Epithelial cell of proximal tubule (primary cell): ENCODE measurements at places on chromosomes 4 and X. TPM values are rescaled to one million over a fixed set of nuclear protein-coding genes. Genes with fewer than 3 reads are reported as not detected.

- no peak for DNase-seq
These were observed 82.1 kb upstream of the GPC4 start for GRCh38 chrX:133497356-133497755.

DNA sequence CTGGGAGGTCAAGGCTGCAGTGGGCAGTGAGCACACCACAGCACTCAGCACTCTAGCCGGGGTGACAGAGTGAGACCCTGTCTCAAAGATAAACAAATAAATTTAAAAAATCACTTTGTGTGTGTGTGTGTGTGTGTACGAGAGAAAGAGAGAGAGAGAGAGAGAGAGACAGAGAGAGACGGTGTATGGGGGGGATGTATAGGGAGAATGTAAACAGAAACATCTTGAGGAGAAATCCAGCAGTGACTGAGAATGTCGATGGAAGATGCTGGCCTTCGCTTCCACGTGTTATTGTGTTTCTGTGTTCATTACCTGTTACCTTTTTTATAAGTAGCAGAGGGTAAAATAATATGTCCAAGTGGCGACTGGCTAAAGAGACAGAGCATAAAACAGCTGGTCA lies 23.6 kb upstream of the RBPJ start:
- no peak for DNase-seq

GRCh38 chr4:23903859-23904438 lies 14.1 kb upstream of the PPARGC1A start:
- DNase-seq: no peak

DNA sequence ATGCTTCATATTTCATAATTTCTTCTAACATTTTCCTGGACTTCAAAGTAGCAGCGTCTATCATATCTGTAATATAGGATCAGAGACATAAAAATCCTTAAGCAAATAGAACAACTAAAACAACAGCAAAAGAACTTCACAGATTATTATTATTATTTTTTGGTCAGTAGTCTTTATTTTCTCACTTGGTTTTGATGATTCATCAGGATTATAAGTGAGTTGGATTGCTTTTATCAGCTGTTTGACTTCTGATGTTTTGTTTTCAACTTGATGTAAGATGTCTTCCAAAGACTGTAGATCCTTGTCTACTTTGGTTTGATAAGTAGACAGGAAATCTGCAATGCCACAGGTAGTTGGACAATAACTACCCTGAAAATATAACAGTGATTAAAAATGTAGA lies 623 bp downstream of the FGG start:
- no peak for DNase-seq

DNA sequence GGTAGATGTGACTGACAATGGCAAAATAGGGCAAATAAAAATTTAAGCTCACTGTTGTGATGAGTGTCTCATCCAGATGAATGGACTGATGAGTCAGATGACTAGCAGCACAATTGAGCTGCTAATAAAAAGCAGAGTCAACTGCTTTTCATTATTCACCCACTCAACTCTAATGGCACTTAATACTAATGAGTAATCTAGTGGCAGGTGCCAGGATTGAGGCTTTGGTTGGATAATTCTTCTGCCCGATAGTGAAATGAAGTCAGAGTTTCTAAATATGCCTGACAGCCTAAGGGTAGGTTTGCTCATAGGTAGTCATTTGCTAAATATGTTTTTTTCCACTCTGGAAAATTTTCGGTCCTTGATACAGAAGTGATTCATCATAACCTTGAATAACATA lies 10.4 kb downstream of the OGT start:
- no peak for DNase-seq

- DNase-seq: no peak
These were observed 110.6 kb downstream of the REPS2 start for GRCh38 chrX:17056868-17057608.

- DNase-seq: no peak
These were observed 16.4 kb downstream of the FHL1 start for GRCh38 chrX:136163689-136164088.

- DNase-seq: no peak
These were observed 8.3 kb downstream of the ZIC3 start for GRCh38 chrX:137574102-137574783.

GRCh38 chr4:140343303-140343702 lies 30.1 kb upstream of the SCOC start:
- peak; percentile 78 for DNase-seq

- DNase-seq: no peak
These were observed 16.0 kb downstream of the GAB1 start for GRCh38 chr4:143352720-143353119.

- no peak for DNase-seq
These were observed 27.0 kb downstream of the PROM1 start for GRCh38 chr4:16056681-16057385.

DNA sequence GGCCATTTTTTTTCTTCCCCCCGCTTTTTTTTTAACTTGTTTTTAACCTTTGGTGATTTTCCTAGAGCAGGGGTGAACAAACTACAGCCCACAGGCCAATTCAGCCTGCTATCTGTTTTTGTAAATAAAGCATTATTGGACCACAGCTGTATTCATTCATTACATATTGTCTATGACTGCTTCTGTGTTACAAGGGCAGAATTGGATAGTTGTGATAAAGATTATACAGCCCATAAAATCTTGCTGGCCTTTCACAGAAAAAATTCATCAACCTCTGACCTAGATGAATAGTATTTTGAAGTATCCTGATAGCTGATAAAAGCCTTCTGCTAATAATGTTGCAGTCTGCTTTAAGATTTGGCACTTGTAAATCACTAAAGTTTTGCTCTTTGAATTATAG lies 63.4 kb downstream of the SMAD1 start:
- DNase-seq: no peak

DNA sequence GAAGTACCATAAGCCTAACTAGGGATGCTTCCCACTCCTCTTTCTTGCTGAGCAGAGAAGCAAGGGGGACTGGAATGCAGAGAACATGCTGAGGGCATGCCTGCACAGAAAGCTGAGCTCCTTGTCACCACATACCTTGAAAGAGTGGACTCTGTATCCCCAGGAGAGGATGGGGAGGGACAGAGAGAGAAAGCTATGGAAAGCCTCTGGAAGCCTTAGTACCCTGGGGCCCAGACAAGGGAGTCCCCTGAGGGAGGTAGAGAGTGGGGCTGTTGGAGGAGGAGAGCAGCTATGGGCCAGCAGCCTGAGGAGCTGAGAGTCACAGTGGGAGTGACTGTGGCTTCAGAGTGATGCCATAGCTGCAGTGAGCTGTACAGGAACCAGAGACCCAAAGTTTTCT lies 77.9 kb downstream of the RTL9 start:
- DNase-seq: no peak

DNA sequence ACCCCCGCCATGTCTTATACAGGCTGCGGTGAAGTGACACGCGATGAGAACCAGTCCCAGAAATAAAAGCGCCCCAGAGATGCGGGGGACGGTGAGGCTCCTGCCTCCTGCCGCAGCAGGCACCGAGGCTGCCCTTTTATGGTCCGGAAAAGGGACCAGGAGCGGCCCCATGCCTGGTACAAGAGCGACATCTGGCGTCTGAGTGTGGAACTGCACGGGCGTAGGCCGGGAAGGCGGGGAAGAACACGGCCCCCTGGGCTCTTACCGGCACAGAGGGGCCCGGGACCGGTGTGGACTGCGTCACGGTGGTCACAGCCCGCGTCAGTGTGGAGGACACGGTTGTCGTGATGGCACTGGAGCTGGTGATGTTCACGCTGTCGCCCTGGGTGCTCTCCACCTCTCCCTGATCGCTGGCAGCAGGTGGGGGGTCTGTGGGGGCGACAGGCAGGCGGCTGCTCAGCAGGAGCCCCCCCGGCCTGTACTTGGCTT lies 8.9 kb upstream of the RENBP start:
- no peak for DNase-seq

- DNase-seq: no peak
These were observed 74.7 kb downstream of the CEP44 start for GRCh38 chr4:174358410-174358809.

CXXC4 gene
- under 0.01 and 0.29 TPM in 2 replicates for total RNA-seq

GYG2 gene
- total RNA-seq: 0.75 and 1.0 TPM in 2 replicates

TRAM1L1 gene
- total RNA-seq: 2.5 and 2.7 TPM in 2 replicates

GC gene
- total RNA-seq: not detected in 2 replicates

CSN1S1 gene
- not detected in 2 replicates for total RNA-seq

AADAT gene
- total RNA-seq: 12.5 and 17.4 TPM in 2 replicates
